Activated gamma-delta T cell treated with Interleukin-2 at 50 U/mL for 16 hours (primary cell): ENCODE measurements at places on chromosomes 13 and 19.
A peak's percentile ranks its signal among the peaks of the same experiment; 100 is the strongest.

- DNase-seq, result no peak
Measured at GRCh38 chr13:44764302-44764692, 188.2 kb upstream of the TSC22D1 start.

GRCh38 chr13:88676016-88676415 is 1004.8 kb downstream of the SLITRK5 start:
- DNase-seq, result no peak

GRCh38 chr13:102548811-102549210 is 48.0 kb upstream of the TPP2 start:
- no peak for DNase-seq

- no peak for DNase-seq
Measured at GRCh38 chr13:30222254-30222653, 85.1 kb downstream of the KATNAL1 start.

- DNase-seq, result no peak
Measured at GRCh38 chr13:51697855-51698254, 106.1 kb downstream of the DHRS12 start.

DNA sequence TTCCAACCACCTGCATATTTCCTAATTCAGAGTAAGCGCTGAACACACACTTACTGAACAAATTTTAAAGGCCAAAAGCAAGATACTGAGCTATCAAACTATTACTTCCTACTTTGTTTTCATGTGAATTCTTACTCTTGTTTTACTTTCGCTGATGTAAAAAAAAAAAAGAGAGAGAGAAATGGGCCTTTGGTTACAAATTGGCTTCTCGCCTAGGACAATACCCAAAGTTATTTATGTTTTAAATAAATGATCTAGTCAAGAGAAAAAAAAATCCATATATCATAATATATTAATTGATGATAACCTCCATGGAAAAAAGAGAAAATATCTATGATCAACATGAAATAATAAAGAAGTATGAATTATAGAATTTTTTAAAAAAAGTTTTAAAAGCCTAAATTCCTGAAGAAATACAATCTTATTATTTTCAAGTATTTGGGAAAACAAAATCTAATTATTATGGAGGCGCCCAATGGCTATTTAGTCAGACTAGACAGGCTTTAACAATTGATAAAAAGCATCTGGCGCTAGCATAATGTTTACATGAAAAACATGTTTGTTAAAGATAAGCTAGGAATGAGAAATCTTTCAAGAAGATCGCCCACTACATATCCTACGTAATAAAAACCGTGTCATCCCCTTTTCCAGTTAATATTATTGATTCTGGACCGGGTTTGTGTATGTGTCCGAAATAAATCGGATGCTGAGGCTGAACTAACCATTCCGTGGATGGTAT is 9.0 kb downstream of the COL4A1 start:
- DNase-seq, result no peak

DNA sequence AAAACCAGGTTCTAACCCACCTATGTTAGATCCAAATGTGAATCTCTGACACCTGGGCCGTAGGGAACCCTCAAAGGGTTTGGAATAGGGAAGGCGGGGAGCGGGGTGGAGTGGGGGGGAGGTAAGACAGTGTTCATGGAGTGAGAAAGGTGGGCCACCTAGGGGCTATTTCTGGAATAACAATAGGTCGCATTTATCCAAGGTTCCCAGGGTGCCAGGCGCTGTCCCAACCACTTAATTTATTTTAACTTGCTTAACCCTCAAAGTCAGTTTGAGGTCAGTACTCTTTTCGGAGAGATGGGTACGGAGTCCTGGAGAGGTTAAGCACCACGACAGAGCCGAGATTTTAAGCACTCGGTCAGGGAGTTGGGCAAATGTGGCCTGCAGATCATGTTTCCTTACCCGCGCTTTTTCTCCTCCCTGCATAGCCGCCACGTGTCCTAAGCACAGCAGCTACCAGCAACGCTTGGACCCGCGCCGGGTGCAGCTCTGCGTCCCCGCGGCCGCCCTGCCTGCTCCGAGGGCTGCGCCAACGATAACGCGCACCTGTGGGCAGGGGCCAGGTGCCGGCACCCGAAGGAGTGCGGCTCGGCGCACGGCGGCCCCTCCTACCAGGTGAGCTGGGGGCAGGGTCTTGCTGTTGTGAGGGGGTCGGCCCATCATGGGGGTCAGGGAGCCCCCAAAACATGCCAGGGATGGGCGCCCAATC is 25.0 kb upstream of the FXYD3 start:
- DNase-seq, result peak; percentile 32

DNA sequence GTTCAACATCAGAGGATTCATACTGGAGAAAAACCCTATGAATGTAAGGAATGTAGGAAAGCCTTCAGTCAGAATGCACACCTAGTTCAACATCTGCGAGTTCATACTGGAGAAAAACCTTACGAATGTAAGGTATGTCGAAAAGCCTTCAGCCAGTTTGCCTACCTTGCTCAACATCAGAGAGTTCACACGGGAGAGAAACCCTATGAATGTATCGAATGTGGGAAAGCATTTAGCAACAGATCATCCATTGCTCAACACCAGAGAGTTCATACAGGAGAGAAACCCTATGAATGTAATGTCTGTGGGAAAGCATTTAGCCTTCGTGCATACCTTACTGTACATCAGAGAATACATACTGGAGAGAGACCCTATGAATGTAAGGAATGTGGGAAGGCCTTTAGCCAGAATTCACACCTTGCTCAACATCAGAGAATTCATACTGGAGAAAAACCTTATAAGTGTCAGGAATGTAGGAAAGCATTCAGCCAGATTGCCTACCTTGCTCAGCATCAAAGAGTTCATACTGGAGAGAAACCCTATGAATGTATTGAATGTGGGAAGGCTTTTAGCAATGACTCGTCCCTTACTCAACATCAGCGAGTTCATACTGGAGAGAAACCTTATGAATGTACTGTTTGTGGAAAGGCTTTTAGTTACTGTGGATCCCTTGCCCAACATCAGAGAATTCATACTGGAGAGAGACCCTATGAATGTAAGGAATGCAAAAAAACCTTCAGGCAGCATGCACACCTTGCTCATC is 15.4 kb downstream of the ZNF570 start:
- DNase-seq, result no peak

DNA sequence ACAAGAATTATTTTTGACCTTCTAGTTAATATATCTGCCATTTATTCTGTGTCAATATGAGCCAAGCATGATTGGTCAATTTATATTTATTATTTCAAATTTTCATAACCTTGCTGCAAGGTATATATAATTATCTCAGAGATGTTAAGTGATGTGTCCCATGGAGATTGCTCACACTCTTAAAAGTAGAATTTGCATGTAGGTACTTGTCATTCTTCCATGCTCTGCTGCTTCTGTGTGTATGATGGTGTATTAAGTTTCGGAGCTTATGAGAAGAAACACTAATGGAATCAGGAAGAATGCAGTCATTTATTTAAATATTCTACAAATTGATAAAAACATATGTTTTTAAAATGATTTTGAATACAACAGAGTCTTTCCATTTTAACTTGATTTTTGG is 586.8 kb upstream of the MIR17HG start:
- DNase-seq, result no peak

DNA sequence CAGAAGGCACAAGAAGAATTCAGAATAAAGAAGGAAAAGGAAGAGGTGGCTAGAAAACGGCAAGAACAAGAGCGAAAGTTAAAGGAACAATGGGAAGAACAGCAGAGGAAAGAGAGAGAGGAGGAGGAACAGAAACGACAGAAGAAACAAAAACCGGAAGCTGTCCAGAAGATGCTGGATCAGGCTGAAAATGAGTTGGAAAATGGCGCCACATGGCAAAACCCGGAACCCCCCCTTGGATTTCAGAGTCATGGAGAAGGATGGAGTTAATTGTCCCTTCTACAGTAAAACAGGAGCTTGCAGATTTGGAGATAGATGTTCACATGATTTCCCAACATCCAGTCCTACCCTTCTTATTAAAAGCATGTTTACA is 6.7 kb downstream of the CD209 start:
- no peak for DNase-seq

GRCh38 chr13:113307491-113307890 is 10.5 kb downstream of the LAMP1 start:
- no peak for DNase-seq

DNA sequence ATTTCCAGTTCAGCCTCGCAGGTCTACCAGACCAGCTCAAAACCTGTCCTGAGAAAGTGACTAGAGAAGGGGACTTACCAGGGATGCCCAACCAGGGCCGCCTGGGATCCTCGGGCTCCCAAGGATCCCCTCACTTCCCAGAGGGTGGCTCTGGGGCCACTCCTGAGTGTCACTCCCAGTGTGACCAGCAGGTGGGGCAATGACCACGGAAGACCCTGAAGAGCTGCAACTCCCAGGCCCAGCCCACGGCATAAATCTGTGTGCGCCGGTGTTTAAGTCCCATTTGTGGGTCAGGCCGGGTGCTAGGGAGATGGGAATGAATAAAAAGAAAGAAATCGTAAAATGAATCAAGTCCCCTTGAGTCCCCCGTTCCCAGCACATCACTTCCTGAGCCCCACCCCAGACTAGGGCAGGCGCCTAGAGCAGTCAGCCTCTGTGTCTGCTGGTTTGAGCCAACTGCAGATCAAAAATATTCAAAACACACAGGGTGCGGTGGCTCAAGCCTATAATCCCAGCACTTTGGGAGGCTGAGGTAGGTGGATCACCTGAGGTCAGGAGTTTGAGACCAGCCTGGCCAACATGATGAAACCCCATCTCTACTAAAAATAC is 10.7 kb downstream of the PTGIR start:
- peak; percentile 81 for DNase-seq

DNA sequence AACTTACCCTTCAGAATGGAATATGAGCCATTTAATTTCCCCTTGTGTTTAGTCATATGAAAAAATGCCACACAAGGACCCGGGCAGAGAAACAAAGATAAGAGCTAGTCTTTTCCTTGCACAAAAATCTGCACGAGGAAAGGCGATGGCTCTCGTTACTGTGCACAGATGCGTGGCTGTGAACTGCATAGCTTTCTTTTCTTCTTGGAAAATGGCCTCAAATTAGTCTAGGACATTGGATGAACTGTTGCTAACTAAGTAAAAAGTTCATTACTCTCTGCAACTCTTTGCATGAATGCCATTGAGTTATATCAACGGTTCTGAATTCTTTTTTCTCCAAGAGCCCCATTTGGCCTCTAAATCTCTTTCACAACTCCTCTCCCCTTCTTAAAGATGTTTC is 125.2 kb downstream of the COG6 start:
- DNase-seq, result no peak

DNA sequence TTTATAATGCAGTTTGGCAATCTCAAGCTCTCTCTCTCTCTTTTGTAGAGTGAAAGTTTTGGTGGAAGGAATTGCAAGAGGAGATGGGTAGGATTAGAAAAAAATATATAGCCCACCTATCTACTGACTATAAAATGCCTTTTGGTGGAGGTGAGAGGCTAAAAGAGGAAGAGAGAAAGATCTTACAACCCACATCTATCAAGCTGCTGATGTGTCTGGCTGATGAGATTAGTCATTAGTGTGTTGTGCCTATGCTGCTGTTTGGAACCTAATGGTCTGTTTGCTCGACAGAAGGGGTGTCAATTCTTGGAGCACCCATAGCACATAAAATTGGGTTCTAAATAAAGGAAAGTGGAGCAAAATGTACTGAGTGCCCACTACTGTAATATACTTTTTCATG is 411.0 kb downstream of the HS6ST3 start:
- no peak for DNase-seq

DNA sequence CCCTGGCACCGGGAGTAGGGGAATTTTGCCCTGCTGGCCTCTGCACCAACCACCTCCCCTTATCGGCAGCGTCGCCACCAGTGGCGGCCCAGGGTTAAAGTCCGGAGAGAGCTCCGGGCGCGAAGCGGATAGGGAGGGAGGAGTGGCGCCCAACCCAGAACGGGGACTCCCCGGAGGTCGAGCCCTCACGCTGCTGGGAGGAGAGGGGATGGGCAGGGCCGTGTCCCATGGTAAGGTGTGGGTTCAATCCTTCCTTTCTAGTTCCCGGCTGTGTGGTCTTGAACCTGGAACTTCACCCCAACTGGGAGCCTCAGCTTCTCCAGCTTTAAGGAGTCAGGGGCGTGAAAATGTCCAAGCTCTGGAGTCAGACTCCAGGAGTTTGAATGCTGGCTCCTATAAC is 23.3 kb upstream of the BCL3 start:
- DNase-seq, result no peak

GRCh38 chr13:39196965-39197646 is 158.8 kb downstream of the NHLRC3 start:
- DNase-seq, result no peak

DNA sequence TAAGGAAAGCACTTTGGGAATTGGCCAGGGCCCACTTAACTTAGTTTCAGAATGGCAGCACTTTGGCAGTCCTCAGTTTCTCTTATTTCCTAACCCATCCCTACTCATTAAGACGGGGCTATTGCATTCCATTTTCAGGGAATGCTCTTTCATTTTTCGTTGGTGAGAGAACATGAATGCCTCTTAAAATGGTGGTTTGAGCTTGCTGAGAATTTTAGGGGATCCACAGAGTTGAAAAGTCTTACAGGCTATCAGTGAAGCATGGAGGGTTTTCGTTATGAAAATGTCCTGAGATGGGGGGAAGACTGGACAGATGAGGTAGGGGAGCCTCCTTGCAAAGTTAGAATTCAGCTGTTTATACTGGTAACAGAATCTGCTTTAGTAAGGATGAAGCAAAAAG is 71.4 kb downstream of the LRCH1 start:
- no peak for DNase-seq

DNA sequence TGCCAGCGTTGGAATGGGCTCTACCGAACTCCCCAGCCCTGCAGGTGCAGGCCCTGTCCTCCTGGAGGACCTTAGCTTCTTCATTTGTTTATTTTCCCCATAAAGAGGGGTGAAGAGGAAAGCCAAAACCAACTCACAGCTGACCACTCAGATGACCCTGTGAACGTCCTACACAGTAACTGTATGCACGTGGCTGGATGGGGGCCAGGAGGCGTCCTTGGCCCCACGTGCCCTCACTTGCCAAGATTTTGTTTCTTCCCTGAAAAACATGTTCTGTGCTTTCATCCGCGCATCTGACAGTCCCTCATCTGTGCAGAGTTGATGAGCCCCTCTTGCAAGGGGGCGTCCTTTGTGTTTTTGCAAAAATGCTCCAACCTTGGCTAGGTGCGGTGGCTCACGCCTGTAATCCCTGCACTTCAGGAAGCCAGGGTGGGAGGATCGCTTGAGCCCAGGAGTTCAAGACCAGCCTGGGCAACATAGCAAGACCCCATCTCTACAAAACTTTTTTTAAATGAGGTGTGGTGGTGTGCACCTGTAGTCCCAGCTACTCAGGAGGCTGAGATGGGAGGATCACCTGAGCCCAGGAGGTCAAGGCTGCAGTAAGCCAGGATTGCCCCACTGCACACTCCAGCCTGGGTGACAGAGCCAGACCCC is 5.3 kb upstream of the TEKTIP1 start:
- DNase-seq, result no peak

GRCh38 chr13:85347251-85347650 is 452.0 kb downstream of the SLITRK6 start:
- no peak for DNase-seq

DNA sequence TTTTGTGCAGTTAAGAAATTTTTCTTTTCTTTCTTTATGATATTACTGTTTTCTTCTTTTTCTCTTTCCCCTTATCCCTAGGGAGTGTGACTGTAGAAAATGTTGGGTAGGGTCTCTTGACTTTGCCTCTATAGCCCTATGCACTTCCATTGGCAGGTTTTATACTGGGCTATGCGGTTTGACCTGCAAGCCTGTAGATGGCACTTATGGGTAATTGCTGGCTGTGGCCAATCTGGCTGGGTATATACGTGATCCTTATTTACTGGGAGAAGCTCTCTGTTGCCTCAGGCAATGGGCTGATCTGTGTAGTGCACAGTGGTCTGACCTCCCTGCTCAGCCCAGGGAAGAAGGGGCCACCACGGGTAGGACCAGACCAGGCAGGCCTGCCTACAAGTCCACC is 78.8 kb downstream of the RAP2A start:
- no peak for DNase-seq

- no peak for DNase-seq
Measured at GRCh38 chr19:29861574-29861973, 49.8 kb downstream of the CCNE1 start.
